ENCODE measurements at places on chromosomes 5 and 9. TPM values are rescaled to one million over a fixed set of nuclear protein-coding genes. Genes with fewer than 3 reads are reported as not detected.
A peak's percentile ranks its signal among the peaks of the same experiment; 100 is the strongest.

GRCh38 chr5:154118385-154118784 is 72.1 kb upstream of the GALNT10 start:
- H3K27ac ChIP-seq: no peak overlapping the region
- H3K4me1 ChIP-seq: no peaks in the 10 kb centered on the region
- DNase-seq: no peak
- H3K4me3 ChIP-seq: no peak overlapping the region

- no peaks in the 10 kb centered on the region for H3K27me3 ChIP-seq
- no peaks in the 10 kb centered on the region for H3K4me1 ChIP-seq
- H3K4me3 ChIP-seq: no peak overlapping the region
- H3K36me3 ChIP-seq: no peaks in the 10 kb centered on the region
- DNase-seq: no peak
Measured at GRCh38 chr9:38278457-38278856, 114.0 kb upstream of the ALDH1B1 start.

- no peaks in the 10 kb centered on the region for H3K27me3 ChIP-seq
- H3K4me3 ChIP-seq: no peak overlapping the region
- no peak overlapping the region for H3K27ac ChIP-seq
- no peak for DNase-seq
Measured at GRCh38 chr5:74017786-74018211, 391.8 kb downstream of the ARHGEF28 start.

DNA sequence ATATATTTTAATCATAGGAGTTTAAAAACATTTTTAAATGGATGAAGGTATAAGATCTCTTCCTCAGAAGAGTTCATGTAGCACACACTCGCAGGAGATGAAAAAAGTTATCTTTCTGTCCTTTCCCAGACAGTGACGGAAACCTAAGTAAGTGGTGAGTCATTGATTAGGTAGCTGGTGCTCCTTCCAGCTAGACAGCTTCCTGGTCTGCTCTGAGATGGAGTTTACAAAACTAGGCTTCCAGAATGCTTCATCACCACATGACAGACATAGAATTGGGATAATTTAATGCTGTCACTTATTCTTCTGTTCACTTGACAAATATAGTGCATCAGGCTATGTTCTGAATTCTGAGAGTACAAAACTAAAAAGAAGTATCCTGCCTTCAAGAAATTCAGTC is 2393.0 kb upstream of the C9orf72 start:
- no peaks in the 10 kb centered on the region for H3K36me3 ChIP-seq
- no peak overlapping the region for H3K4me3 ChIP-seq
- H3K4me1 ChIP-seq: no peaks in the 10 kb centered on the region
- no peaks in the 10 kb centered on the region for H3K27me3 ChIP-seq

DNA sequence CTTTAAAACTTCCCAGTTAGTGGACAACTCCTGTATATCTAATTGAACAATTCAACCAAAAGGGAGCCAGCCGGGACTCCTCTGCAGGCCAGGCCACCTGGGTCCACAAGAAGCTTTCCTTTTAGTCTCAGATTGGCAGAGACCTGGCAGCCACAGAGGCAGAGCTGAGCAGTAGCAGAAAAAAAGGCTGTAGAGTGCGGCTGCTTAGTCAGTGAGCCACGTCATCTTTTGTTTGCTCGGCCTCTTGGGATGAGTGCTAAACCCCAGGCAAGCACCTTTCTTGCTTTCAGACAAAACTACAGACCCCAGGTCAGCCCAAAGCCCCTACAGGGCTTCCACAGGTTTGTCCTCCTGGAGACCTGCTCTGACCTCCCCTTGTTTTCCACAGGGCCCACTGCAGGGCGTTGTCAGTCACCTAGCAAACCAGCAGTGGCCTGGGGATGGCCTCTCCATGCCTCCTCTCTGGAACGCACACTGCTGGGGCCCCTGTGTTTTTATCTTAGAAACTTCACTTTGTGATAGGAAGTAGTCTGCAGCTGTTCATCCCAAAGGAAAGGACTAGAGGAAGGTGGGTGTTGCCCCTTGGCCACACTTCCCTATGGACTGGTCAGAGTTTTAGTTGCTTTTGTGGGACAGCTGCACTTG is 49.9 kb downstream of the SHB start:
- no peak overlapping the region for H3K4me3 ChIP-seq
- H3K27me3 ChIP-seq: no peaks in the 10 kb centered on the region
- no peaks in the 10 kb centered on the region for H3K36me3 ChIP-seq
- peak overlapping the region; percentile 17 for H3K27ac ChIP-seq

- H3K4me1 ChIP-seq: peaks cover 4% of the 10 kb centered on the region
- H3K4me3 ChIP-seq: no peak overlapping the region
- H3K36me3 ChIP-seq: no peaks in the 10 kb centered on the region
- H3K27ac ChIP-seq: peak overlapping the region; percentile 51
- DNase-seq: no peak
- H3K27me3 ChIP-seq: no peaks in the 10 kb centered on the region
Measured at GRCh38 chr9:76891874-76892273, 14.0 kb downstream of the PRUNE2 start.

GRCh38 chr5:38370358-38371100 is 112.2 kb downstream of the EGFLAM start:
- H3K36me3 ChIP-seq: no peaks in the 10 kb centered on the region
- H3K4me1 ChIP-seq: no peaks in the 10 kb centered on the region
- DNase-seq: no peak
- no peak overlapping the region for H3K4me3 ChIP-seq
- H3K27me3 ChIP-seq: no peaks in the 10 kb centered on the region

DNA sequence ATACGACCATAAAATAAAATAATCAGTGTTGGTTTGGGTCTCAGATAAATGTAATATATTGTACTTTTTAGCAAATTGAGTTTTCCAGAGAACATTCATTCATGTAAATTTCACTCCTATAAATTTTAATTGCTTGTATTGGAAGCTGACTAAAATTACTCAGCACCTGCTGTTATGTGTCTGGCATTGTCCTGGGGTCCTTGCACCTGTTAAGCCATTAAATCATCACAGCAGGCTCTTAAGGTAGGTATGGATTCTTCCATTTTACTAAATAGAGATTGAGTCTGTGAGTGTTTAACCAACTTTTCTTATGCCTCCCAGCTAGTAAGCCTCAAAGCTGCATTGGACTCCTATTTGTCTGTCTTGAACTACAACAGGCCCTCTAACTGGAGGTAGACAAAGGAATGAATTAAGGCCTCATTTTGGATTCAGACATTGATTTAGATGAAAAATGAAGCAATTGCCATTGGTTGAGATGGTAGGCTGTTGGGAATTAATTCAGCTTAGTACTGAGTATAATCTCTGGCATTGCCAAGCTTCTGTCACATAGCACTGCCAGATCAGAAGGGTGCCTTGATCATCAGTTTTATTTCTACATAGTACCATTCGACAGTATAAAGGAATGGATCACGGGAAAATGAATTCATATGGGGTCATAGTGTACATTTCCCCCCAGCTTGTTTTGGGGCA is 78.9 kb downstream of the PARP8 start:
- H3K27me3 ChIP-seq: no peaks in the 10 kb centered on the region
- no peaks in the 10 kb centered on the region for H3K36me3 ChIP-seq
- H3K27ac ChIP-seq: peak overlapping the region; percentile 7

- DNase-seq: no peak
- no peak overlapping the region for H3K4me3 ChIP-seq
- H3K36me3 ChIP-seq: no peaks in the 10 kb centered on the region
- H3K4me1 ChIP-seq: no peaks in the 10 kb centered on the region
- no peaks in the 10 kb centered on the region for H3K27me3 ChIP-seq
- no peak overlapping the region for H3K27ac ChIP-seq
Measured at GRCh38 chr5:86765778-86766502, 148.2 kb downstream of the COX7C start.

DNA sequence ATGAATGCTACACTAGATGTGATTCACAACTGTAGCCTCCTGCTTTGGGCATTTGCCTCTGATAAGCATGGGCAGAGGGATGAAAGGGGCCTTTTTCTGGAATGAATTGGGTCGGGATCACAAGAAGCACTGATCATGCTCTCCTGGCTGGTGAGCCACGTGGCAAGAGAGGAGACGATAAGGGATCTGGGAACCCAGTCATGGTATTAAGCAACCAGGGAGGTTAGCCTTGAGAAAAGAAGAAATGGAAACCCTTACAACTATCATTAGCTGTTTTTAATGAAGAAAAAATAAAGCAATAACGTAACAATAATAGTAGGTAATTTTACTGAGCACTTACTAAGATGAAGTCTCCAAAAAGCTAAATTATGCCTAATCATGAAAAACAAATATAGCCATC is 50.0 kb upstream of the RAI14 start:
- DNase-seq: no peak
- H3K36me3 ChIP-seq: no peaks in the 10 kb centered on the region
- H3K27me3 ChIP-seq: no peaks in the 10 kb centered on the region

DNA sequence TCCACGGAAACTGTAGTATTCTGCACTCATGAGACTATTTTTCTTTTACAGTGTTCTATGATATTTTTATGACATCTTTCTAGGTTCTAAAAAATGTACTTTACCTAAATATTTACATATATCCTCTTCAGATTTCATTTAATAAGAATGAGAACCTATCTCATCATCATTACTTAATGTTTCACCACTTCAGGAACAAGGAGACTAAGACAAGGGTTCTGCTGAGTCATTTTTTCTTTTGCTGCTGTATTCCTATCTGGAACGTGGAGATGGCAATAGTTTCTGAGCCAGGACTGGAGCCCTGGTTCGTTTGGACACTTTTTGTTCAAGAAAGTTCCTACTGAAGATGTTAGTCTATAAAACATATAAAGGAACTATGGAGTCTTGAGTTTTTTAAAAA is 258.2 kb upstream of the MAP3K1 start:
- no peak overlapping the region for H3K27ac ChIP-seq
- DNase-seq: no peak
- H3K4me3 ChIP-seq: no peak overlapping the region
- peaks cover 9% of the 10 kb centered on the region for H3K4me1 ChIP-seq
- H3K27me3 ChIP-seq: no peaks in the 10 kb centered on the region
- no peaks in the 10 kb centered on the region for H3K36me3 ChIP-seq

GRCh38 chr5:176846335-176847140 is 36.2 kb downstream of the UNC5A start:
- H3K4me3 ChIP-seq: no peak overlapping the region
- H3K36me3 ChIP-seq: no peaks in the 10 kb centered on the region
- no peak for DNase-seq
- H3K27ac ChIP-seq: no peak overlapping the region
- H3K27me3 ChIP-seq: no peaks in the 10 kb centered on the region
- H3K4me1 ChIP-seq: no peaks in the 10 kb centered on the region

DNA sequence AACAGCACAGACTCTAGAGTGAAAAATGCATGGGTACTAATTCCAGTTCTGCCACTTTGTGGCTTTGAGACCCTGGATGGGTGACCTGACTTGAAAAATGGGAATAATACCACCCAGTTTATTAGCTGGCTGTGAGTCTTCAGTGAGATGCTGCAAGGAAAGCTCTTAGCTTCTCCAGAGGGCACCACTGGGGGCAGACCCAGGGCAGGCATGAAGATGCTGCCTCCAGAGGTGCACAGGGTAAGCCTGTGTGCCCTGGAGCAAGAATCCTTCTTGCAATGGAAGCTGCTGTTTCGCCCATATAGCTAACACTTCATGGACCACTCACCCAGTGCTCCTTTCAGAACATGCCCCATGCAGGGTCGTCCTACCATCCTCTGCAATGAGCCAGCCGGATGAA is 75.7 kb downstream of the C5orf15 start:
- H3K4me1 ChIP-seq: no peaks in the 10 kb centered on the region
- no peaks in the 10 kb centered on the region for H3K36me3 ChIP-seq
- no peak overlapping the region for H3K4me3 ChIP-seq
- H3K27me3 ChIP-seq: no peaks in the 10 kb centered on the region

DNA sequence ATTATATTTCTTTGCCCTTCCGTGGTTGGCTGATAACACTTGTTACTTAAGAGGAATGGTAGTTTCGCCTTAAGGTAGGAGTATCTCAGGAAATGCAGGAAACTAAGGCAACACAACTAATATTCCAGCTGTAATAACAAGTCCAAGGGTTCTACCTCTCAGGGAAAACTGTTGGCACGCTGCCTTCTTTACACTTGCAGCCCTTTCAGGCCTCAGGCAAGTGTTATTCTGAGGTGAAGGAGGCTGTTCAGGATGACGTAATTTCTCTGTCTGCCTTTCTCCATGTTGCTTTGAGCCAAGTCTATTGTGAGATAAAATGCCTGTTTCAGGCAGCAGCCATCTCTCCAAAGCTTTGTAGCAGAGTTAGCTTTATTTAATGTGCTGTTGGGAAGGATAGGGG is 38.0 kb downstream of the VCAN start:
- no peak overlapping the region for H3K27ac ChIP-seq
- H3K36me3 ChIP-seq: no peaks in the 10 kb centered on the region
- no peak for DNase-seq
- H3K27me3 ChIP-seq: no peaks in the 10 kb centered on the region
- H3K4me3 ChIP-seq: no peak overlapping the region
- H3K4me1 ChIP-seq: no peaks in the 10 kb centered on the region

GRCh38 chr9:111986035-111986556 is 89.5 kb downstream of the UGCG start:
- H3K4me3 ChIP-seq: no peak overlapping the region
- DNase-seq: no peak
- no peak overlapping the region for H3K27ac ChIP-seq
- H3K27me3 ChIP-seq: no peaks in the 10 kb centered on the region
- no peaks in the 10 kb centered on the region for H3K36me3 ChIP-seq

GRCh38 chr9:89601856-89602562 is 2.8 kb upstream of the GADD45G start:
- H3K36me3 ChIP-seq: no peaks in the 10 kb centered on the region
- no peak overlapping the region for H3K27ac ChIP-seq
- no peak for DNase-seq
- H3K4me1 ChIP-seq: peaks cover 19% of the 10 kb centered on the region

GRCh38 chr9:110112792-110113191 is 95.2 kb downstream of the C9orf152 start:
- no peak overlapping the region for H3K27ac ChIP-seq
- H3K27me3 ChIP-seq: no peaks in the 10 kb centered on the region
- no peaks in the 10 kb centered on the region for H3K36me3 ChIP-seq

- no peak overlapping the region for H3K27ac ChIP-seq
- no peak overlapping the region for H3K4me3 ChIP-seq
- H3K4me1 ChIP-seq: peaks cover 3% of the 10 kb centered on the region
- H3K36me3 ChIP-seq: no peaks in the 10 kb centered on the region
- no peaks in the 10 kb centered on the region for H3K27me3 ChIP-seq
- no peak for DNase-seq
Measured at GRCh38 chr5:59158165-59158564, 575.3 kb downstream of the RAB3C start.

GRCh38 chr5:165913059-165913458 is 2378.4 kb upstream of the WWC1 start:
- DNase-seq: no peak
- no peaks in the 10 kb centered on the region for H3K36me3 ChIP-seq
- no peaks in the 10 kb centered on the region for H3K4me1 ChIP-seq
- H3K4me3 ChIP-seq: no peak overlapping the region

GRCh38 chr5:174086751-174087150 is 41.2 kb downstream of the NSG2 start:
- H3K4me1 ChIP-seq: peaks cover 10% of the 10 kb centered on the region
- DNase-seq: no peak
- no peak overlapping the region for H3K4me3 ChIP-seq
- no peaks in the 10 kb centered on the region for H3K36me3 ChIP-seq
- no peaks in the 10 kb centered on the region for H3K27me3 ChIP-seq
- H3K27ac ChIP-seq: no peak overlapping the region

GRCh38 chr5:127999909-128000308 is 83.7 kb upstream of the SLC12A2 start:
- no peak overlapping the region for H3K4me3 ChIP-seq
- no peak overlapping the region for H3K27ac ChIP-seq
- no peak for DNase-seq
- no peaks in the 10 kb centered on the region for H3K27me3 ChIP-seq
- no peaks in the 10 kb centered on the region for H3K4me1 ChIP-seq
- no peaks in the 10 kb centered on the region for H3K36me3 ChIP-seq

MARCOL gene
- total RNA-seq: not detected

NMUR2 gene
- not detected for total RNA-seq

PTGDS gene
- 7.7 TPM for total RNA-seq

IFNA13 gene
- not detected for total RNA-seq

CNTFR gene
- 4.6 TPM for total RNA-seq
